HTR-8/SVneo (cell line): ENCODE measurements at places on chromosomes 4 and X.

- DNase-seq: no peak
These were observed 99.8 kb upstream of the TEX13C start for GRCh38 chrX:125219852-125220251.

GRCh38 chrX:115029869-115030570 lies 12.6 kb upstream of the IL13RA2 start:
- no peak for DNase-seq

GRCh38 chr4:88742561-88742960 lies 44.9 kb upstream of the NAP1L5 start:
- no peak for DNase-seq

- DNase-seq: no peak
These were observed 5.5 kb upstream of the OPRPN start for GRCh38 chr4:70392057-70392776.

- no peak for DNase-seq
These were observed 49.2 kb downstream of the CDS1 start for GRCh38 chr4:84632092-84632491.

GRCh38 chrX:132757066-132757623 lies 201.3 kb downstream of the HS6ST2 start:
- no peak for DNase-seq

- DNase-seq: no peak
These were observed 6.7 kb upstream of the HSD17B10 start for GRCh38 chrX:53440621-53441517.

DNA sequence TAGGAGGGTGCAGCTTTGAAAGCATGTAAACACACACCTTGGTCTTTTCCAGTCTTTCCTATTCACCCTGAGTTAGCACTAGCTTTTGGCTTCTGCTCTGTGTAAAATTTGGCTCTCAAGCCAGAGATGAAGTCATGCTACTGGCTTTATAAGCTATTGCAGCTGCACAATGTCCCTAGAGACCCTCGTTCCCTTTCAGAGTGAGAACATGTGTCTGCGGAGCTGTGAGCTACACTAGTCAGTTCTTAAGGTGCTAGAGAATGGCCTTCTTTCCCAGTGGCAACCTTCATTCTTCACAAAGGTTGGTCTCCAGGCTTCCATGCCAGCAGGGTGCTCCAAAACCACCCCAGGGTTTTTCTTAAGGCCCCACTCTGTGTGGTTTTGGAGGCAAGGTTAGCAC lies 199.1 kb downstream of the SPATA18 start:
- no peak for DNase-seq

GRCh38 chr4:55795341-55795740 lies 24.2 kb upstream of the EXOC1L start:
- DNase-seq: no peak

- no peak for DNase-seq
These were observed 198.7 kb downstream of the TMA16 start for GRCh38 chr4:163693211-163693610.

DNA sequence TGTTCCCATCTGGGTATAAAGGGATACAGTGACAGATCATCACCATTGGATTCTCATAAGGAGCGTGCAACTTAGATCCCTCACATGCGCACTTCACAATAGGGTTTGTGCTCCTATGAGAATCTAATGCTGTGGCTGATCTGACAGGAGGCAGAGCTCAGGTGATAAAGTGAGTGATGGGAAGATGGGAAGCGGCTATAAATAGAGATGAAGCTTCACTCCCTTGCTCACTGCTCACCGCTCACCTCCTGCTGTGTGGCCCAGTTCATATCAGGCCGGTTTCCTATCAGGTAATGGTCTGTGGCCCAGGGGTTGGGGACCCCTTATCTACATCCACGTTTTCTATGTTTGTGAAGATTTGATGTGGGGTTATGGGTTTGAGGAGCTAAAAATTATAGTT lies 43.7 kb downstream of the FAT4 start:
- DNase-seq: no peak

- no peak for DNase-seq
These were observed 380.8 kb downstream of the ANKRD50 start for GRCh38 chr4:124331781-124332180.

DNA sequence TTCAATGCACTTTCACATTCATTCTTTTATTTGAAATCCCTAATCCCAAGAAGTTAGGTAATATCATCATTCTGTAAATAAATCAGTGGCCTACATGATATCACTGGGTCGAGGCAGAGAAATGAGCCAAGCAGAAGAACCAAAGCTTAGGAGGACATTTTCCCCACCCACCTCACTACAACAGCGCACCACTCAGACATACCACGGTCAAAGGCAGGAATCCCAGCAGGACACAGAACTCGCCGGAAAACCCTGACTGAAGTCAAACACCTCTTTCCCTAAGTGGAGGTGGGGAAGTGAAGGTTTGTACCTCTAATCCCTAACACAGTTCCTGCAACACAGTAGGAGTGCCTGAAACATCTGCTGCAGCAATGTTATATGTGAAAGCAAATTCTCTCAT lies 21.5 kb downstream of the RELL1 start:
- no peak for DNase-seq

- peak; percentile 14 for DNase-seq
These were observed 3.5 kb downstream of the EPGN start for GRCh38 chr4:74311696-74312313.
